ENCODE measurements at places on chromosomes 7 and 10.

DNA sequence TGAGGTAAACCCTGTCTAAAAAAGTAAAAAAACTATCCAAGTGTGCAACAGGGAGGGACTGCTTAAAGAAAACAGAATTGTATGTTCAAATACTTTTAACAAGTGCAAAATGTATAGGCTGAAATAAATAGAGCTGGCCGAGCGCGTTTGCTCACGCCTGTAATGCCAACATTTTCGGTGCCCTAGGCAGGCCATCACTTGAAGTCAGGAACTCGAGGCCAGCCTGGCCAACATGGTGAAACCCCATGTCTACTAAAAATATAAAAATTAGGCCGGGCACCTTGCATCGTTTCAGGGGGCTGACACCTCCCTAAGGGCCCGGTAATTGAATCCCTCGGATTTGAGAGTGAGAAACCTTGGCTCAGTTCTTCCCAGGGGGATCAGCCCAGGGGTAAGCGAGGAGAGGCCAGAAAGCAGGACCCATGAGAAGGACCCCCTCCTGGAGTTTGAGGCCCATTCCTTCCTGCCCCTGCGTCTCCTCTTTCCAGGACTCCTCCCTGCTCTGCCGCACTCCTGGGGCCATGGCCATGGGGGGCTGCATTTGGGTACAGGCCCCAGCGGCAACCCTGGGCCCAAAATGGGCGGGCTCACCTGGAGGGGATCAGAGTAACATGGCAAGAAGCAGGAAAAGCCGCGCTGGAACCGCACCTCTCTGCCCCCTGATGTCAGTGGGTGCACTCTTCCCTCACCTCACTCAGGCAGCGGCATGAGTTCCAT lies 75.5 kb upstream of the TMEM248 start:
- no peak for DNase-seq

- no peak for DNase-seq
These were observed 1.9 kb upstream of the OTUD1 start for GRCh38 chr10:23436983-23437382.

GRCh38 chr7:139586286-139586685 lies 62.8 kb downstream of the CLEC2L start:
- DNase-seq: no peak

DNA sequence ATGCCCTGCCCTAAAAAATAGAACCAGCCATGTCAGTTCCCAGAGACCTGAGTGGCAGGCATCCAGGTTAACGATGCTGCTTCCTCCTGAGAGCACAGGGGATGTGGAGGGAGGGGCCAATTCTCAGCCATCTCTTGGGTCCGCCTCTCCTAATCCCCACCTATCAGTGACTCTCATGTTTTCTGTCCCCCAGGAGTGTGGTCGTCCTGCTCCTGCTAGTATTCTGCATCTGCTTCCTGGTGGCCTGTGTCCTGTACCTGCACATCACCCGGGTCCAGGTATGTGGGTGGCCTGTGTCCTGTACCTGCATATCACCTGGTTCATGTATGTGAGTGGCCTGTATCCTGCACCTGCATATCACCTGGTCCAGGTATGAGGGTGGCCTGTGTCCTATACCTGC lies 105.3 kb downstream of the ADCY1 start:
- DNase-seq: no peak

GRCh38 chr10:60820093-60820754 lies 41.9 kb downstream of the CDK1 start:
- no peak for DNase-seq

All from stimulated activated CD4-positive, alpha-beta T cell treated with anti-CD3 and anti-CD28 coated beads, Interleukin-4, amount 100 ng/mL, for 48 hours (primary cell).